ENCODE measurements at places on chromosomes 4 and X. TPM values are rescaled to one million over a fixed set of nuclear protein-coding genes. Genes with fewer than 3 reads are reported as not detected.

TKTL2 gene
- total RNA-seq, result not detected

XAGE2 gene
- not detected for total RNA-seq

- no peak for DNase-seq
Observed at GRCh38 chr4:168856312-168856711, 153.7 kb downstream of the CBR4 start.

GRCh38 chr4:63105839-63106238 is 1303.4 kb downstream of the TECRL start:
- no peak for DNase-seq

DNA sequence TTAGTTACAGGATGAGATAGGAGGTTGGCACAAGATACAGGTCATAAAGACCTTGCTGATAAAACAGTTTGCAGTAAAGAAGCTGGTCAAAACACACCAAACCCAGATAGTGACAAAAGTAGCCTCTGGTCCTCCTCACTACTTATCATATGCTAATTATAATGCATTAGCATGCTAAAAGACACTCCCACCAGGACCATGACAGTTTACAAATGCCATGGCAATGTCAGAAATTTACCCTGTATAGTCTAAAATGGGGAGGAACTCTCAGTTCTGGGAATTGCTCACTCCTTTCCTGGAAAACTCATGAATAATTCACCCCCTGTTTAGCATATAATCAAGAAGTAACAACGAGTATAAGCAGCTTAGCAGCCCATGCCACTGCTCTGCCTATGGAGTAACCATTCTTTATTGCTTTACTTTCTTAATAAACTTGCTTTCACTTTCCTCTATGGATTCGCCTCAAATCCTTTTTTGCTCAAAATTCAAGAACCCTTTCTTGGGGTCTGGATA is 1254.4 kb downstream of the PCDH7 start:
- no peak for DNase-seq

Measured in H7 (cell line).